ENCODE measurements at places on chromosomes 16 and 17.

- no peak for DNase-seq
Measured at GRCh38 chr16:4157376-4157825, 41.2 kb upstream of the ADCY9 start.

GRCh38 chr16:19186408-19186807 is 18.4 kb downstream of the SYT17 start:
- DNase-seq, result no peak

DNA sequence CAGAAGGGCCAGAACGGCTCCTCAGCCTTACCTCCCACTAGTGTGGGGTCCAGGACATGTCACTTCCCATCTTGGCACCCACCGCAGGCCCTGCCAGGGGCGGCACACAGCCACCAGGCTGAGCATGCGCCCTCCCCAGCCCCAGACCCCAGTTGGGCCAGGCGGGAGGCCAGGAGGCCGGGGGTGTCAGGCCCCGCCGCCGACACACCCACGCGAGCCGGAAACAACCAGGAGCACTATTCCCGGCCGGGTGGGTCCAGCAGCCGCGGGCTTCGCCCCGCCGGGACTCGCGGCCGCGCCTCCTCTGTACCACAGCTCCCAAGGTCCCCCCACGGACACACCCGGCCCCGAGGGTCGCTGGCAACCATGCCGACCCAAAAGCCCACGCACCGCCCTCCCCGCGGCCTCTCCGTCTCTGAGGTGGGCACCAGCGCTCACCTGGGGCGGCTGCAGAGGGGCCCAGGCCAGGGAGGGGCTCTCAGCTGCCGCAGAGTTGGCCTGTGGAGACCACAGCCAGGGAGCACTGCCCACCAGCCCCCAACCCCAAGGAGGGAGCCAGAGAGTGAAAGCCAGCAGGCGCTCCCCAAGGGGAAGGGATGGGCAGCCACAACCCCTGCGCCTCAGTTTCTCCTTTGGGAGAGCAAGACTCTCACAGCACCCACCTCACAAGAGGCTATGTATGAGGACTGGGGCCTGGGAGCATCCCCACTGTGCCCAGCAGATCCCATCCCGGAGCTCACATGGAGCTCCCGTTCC is 18.0 kb downstream of the B9D1 start:
- no peak for DNase-seq

GRCh38 chr16:77531752-77532151 is 96.9 kb upstream of the ADAMTS18 start:
- no peak for DNase-seq

- no peak for DNase-seq
Measured at GRCh38 chr16:84234321-84235241, 5.2 kb downstream of the KCNG4 start.

GRCh38 chr16:90032674-90033331 is 13.5 kb upstream of the DBNDD1 start:
- no peak for DNase-seq

DNA sequence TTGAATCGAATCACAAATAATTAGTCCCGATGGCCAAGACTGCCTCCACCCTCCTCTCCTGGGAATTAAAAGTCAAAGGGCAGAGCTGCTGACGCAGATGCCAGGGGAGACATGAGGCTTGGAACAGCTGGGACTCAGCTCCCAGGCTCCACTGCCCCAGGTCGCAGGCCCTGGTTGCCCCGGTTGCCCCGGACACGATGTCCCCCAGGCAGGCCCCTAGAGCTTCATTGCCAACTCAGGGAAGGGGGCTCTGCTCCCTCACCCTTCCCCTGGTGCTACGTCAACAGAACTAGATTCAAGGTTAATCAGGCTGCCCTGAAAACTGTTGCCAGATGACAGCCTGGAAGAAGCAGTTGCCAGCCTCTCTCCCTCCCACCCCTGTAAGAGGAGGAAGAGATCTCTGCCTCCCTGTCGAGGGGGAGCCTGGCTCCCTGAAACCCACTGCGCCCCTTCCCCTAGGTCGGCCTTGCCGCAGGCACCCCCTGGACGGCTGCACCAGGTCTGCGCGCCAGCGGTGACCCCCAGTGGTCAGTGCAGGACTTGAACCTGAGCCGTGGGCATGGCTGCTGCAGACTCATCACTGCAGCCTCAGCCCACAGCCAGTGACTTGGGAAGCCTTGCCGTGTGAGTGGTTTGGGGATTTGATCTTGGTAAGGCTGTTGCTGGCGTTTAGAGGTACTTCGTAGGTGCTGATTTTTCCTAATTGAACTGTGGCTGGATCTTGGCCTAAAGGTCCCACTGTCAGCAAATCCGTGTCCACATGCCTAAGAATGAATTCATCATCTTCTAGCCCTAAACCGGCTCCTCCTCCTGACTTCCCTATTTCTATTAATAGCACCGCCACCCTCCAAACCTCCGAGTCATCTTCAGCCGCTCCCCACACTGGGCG is 84.1 kb upstream of the TOB1 start:
- DNase-seq, result peak; percentile 29

DNA sequence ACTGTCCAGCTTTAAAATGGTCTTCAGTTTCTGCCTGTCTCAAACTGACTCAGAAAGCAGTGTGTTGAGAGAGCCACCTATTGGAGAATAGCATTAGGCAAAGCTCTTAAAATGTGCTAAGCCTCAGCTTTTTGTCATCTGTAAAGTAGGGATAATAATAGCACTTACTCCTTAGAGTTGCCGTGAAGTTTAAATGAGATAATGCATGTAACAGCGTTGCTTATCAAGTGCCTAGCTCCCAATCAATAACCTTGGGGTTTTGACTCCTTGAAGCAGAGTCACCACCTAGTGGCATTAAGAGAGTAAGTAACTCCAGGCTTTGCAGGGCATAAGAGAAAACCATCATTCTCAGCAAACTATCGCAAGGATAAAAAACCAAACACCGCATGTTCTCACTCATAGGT is 163.3 kb downstream of the HS3ST2 start:
- DNase-seq, result no peak

GRCh38 chr17:17236295-17237025 is 508 bp downstream of the FLCN start:
- no peak for DNase-seq

DNA sequence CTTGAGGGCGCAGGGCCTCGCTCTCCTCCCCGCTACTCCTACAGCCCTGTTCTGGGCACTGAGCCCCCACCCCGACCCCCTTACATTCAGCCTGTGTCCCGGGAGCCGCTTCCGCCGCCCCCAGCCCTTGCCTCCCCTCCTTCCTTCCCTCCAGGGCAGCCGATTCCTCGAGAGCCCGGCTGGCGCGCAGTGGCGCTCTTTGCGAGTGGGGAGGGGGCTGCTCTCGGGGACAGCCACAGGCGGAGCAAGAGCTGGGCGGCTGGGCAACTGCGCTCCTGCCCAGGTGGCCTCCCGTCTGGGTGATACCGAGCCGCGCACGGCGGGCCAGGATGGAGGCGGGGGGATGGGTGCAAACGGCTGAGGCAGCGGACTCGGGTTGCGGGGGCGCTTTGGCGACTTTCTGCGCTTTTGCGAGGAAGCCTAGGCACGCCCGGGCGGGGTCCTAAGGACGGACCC is 1.2 kb downstream of the MMP15 start:
- DNase-seq, result no peak

DNA sequence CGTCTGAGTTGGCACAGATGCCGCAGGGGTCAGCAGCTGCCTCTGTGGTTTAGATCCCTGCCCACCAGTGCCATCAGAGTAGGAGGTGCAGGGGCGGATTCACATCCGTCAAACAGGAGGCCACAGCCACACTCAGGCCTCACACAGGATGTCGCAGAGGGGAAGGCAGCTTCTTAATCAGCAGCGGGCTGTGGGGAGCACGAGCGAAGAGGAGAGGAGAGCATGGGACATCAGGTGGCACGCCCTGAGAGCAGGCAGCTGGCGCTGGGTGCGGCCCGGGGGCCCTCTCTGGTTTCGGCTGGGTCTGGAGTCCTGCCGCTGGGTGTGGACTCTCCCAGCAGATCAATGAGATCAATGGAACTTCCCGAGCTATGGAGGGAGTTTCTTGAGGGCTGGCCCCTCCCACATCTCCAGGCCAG is 9.6 kb downstream of the LLGL2 start:
- DNase-seq, result no peak

- no peak for DNase-seq
Measured at GRCh38 chr17:57586196-57586740, 158.8 kb downstream of the CCDC182 start.

DNA sequence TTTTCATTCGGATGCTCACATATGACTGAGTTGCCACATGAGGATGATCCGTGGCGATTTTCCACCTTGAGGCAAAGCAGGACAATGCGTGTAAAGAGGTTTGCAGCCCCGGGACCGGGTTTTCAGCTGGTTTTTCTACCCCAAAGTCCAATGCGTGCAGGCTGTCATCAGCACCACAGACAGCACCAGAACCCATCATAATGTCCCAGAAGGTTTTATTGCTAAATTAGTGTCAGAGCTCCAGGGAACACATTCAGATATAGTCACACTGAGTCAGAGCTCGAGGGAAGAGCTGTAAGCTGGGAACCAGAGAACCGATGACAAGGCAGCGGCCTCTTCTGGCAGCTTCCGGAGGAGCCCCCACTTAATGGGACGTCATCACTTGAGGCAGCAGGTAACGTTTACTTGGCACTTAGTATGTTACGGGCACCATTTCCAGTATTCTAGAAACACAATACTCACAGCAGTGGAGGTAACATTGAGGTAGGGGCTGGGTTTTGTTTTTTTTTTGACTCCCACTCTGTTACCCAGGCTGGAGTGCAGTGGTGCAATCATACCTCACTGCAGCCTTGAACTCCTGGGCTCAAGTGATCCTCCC is 8.9 kb upstream of the NAGPA start:
- no peak for DNase-seq

- DNase-seq, result no peak
Measured at GRCh38 chr16:54286090-54286365, 559 bp downstream of the IRX3 start.

DNA sequence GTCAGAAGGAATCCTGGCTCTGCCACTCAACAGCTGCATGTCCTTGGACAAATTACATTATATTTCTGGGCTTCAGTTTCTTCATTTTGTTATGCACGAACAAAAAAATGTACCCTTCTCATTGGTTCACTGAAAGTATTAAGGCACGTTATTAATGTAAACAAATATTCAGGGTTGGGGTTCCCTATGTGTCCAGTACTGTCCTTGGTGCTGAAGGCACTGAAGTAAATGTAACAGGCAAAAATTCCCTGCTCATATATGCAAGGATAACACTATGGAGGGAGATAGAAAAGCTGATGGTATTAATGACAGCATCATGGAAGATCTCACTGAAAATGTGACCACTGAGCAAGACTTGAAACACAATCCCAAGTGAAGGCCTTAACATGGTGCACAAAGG is 386.6 kb downstream of the XYLT1 start:
- DNase-seq, result no peak

DNA sequence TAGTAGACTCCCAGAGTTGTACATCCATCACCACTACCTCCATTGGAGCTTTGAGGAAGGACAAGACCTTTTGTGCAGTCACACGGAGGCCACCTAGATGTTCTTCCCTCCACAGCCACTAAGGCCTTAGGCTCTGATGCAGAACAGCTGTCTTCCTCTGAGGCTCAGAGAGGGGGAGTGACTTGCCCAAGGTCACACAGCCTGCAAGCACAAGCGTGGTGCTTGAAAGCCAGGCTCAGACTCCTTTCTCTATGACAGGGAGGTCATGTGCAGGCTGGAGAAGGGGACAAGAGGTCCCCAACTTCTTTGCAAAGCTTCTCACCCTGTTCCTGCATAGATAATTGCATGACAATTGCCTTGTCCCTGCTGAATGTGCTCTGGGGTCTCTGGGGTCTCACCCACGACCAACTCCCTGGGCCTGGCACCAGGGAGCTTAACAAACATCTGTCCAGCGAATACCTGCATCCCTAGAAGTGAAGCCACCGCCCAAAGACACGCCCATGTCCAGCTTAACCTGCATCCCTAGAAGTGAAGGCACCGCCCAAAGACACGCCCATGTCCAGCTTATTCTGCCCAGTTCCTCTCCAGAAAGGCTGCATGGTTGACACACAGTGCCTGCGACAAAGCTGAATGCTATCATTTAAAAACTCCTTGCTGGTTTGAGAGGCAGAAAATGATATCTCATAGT is 12.7 kb downstream of the SCGB1C2 start:
- no peak for DNase-seq

Data from cerebellar nuclear complex (tissue), 1 donor.